ENCODE measurements at places on chromosomes 3 and 15.

GRCh38 chr3:183895296-183895695 lies 10.6 kb upstream of the PARL start:
- peak; percentile 23 for DNase-seq

- peak; percentile 61 for DNase-seq
Observed at GRCh38 chr3:16399473-16399872, 114.0 kb downstream of the RFTN1 start.

DNA sequence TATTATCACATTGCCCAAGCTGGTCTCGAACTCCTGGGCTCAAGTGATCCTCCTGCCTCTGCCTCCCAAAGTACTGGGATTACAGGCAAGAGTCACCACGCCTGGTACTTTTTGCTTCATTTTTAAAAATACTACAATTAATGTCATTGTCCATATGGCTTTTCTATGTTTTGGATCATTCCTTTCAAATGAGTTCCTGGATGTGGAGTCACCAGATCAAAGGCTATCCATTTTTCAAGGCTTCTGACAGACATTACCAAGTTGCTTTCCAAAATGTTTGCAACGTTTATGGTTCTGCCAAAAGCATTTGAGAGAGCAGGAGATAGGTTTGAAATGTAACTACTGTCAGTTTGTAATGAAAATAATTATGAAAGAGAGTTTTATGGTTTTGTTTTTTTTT lies 34.2 kb upstream of the BCL2L10 start:
- DNase-seq, result no peak

- DNase-seq, result no peak
Observed at GRCh38 chr15:92471288-92471687, 77.6 kb downstream of the ST8SIA2 start.

GRCh38 chr15:89656116-89656815 lies 999 bp upstream of the KIF7 start:
- DNase-seq, result no peak

- DNase-seq, result no peak
Observed at GRCh38 chr3:183427196-183427875, 1.1 kb downstream of the MCF2L2 start.

DNA sequence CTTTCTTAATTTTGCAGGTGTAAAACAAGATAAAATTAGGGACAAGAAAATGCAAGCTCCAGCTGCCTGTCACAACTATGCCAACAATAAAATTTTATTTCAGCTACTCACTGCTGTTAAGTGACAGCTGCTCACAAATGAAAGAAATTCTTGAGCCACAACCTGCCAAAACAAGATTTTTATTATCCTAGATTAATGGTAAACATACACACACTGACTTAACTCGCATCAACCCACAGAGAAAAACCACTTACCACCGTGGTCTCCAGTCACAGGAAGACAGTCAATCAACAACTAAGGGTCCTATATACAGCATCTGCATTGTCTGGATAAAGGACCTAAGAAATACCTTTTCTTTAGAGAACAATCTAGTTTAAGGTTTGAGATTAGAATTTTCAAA lies 31.3 kb downstream of the EFL1 start:
- DNase-seq, result no peak

GRCh38 chr3:47011371-47011770 lies 31.9 kb downstream of the NBEAL2 start:
- no peak for DNase-seq

DNA sequence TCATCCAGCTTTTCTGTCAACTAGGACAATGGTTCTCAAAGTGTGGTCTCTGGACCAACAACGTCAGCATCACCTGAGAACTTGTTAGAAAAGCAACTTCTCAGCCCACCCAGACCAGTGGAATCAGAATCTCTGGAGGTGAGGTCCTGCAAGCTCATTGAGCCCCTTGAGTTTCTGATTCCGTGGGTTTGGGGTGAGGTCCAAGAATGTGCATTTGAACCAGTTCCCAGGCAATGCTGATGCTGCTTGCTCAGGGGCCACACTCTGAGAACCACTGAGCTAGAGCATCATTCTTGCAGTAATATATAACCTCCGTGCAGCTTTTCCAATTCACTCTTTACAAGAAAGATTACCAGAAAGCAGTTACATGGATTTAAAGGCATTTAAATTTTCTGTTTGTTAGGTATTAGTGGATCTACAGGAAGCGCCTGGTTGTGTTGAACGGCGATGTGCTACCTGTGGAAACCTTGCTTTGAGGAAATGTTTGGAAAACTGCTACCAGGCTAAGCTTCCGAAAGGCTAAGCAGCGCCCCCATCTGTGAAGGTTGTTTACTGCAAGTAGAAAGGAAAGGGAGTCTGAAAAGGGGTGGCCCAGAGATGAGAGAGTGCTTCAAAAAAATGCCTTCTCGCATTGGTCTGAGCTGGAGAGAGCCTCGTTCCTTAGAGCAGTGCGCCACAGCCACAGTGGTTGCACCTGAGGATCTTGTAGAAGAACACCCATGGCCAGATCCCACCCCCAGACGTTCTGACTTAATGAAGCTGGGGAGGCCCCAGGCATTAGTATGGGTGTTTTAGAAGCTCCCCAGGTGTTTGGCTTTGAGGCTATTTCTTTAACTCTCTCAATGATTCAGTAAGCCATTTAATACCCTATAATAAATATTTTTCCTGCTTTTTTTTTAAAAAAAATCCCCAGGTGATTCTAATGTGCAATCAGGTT lies 50.0 kb downstream of the RLBP1 start:
- DNase-seq, result no peak

GRCh38 chr15:100311154-100311625 lies 30.6 kb downstream of the ADAMTS17 start:
- DNase-seq, result no peak

DNA sequence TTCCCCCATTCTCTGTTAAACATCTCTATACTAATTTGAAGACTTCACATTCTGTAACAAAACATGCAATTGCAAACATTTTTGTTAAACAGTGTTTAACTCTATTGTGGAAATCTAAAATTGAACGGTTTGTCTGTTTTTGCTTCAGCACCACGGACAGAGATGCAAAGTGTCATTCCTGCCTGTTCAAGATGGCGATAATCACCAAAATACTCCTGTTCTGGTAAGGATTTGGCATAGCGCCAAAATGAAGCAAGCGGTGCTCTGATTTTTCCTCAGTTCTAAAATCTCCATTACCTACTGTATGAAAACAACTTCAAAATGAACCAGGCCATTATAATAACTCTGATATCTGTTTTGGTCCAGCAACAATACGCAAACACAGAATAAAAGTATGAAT lies 129.7 kb upstream of the TUSC7 start:
- no peak for DNase-seq

- DNase-seq, result no peak
Observed at GRCh38 chr3:193711523-193711963, 118.5 kb downstream of the OPA1 start.

GRCh38 chr3:140859592-140860336 lies 81.9 kb upstream of the SLC25A36 start:
- DNase-seq, result no peak

- no peak for DNase-seq
Observed at GRCh38 chr3:57962448-57962834, 45.8 kb upstream of the FLNB start.

DNA sequence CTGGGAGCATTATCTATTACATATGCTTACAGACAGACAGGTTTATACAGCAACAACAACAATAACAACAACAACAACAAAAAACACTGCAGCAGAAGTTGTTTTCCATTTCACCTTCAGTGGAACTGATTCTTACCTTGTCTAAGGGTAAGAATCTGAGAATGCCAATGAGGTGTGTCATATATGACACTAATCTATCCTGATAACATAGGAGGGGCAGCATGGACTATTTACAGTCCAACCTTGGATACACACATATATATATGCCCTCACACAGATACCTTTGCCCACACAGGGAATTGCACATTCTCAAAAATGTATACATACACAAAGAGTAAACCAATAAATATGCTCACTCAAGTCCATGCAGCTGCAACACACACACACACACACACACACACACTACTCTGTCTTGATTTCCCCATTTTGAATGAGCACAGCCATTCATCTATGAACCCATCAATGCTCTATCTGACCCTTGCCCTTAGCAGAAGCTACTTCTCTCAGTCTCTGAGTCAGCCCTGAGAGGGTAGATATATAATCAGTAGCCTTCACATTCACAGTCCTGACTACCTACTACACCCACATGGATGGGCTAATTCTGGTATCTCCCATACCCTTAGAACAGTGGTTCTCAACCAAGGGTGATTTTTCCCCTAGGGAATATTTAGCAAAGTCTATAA lies 9.7 kb upstream of the TRANK1 start:
- DNase-seq, result no peak

- no peak for DNase-seq
Observed at GRCh38 chr15:63322541-63322940, 45.1 kb downstream of the APH1B start.

GRCh38 chr3:187161556-187161955 lies 22.3 kb upstream of the RPL39L start:
- DNase-seq, result no peak

- DNase-seq, result no peak
Observed at GRCh38 chr15:58631319-58631718, 118.2 kb downstream of the ADAM10 start.

DNA sequence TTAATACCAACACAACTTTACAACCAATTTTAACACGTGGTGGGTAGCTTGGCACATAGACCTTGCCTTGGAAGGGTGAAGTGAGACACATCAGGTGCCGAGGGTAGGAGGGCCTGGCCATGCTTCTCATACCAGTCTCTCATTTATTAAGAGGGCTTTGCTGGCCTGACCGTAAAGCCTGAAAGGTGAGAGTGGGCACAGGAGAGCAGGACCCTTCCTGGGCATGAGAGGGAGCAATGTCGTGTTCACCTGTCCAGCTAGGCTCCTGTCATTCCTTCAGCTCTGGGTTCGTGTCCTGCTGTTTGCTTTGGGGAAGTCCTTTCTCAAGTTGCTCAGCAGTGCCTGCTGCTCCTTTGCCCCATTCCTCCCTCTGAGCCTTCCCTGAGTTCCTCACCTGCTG lies 294.4 kb downstream of the EPHB1 start:
- no peak for DNase-seq

GRCh38 chr15:31403096-31403495 lies 76.5 kb downstream of the KLF13 start:
- DNase-seq, result no peak

DNA sequence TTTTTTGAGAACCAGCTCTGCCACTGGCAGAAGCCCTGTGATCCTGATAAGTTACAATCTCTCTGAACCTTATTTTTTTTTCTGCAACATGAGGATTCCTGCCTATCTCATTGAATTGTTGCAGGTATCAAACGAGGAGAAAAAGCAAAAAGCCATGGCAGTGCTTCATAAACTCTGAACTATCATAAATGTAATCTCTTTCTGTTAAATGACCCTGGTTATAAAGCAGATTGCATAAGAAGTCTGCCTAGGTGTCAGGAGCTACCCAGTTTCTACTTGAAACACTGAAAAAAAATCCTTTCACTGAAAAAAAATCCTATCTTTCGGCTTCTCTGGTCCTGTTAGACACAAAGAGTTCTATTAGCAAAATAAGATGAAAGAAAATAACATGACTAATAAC lies 172.7 kb downstream of the FAM43A start:
- no peak for DNase-seq

DNA sequence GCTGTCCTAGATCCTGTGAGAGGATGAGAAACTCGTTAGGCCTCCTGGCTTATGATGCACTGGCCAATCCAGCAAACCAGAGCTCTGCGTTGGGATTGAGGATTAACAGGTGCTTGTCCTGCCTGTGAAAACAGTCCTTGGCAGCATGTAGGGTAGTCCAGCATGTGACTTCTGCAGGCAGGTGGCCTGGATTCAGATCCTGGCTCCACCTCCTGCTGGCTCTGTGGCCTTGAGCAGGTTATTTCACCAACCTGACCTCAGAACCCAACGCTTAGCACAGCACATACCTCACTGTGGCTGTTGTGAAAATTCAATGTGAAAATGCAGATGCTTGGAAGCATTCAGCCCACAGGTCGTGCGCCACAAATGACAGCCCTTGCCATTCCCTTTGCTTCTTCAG lies 33.6 kb downstream of the PLA2G4D start:
- no peak for DNase-seq

GRCh38 chr3:70383360-70383831 lies 71.0 kb upstream of the MDFIC2 start:
- DNase-seq, result no peak

DNA sequence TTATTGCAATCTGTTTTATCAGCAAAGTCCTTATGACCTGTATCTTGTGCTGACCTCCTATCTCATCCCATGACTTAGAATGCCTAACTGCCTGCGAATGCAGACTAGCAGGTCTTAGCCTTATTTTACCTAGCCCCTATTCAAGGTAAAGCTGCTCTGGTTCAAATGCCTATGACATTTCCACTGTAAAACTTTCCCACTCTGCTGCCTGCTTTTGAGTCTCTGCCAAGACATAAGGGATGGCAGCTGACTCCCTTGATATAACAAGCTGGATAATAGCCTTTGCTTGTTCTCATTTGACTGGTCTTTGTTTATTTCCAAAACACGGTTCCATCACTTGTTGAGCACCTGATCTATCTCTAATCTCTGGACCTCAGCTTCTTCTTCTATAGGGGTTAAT lies 131.9 kb upstream of the STRIT1 start:
- no peak for DNase-seq

GRCh38 chr3:184155644-184156521 lies 706 bp downstream of the DVL3 start:
- no peak for DNase-seq

DNA sequence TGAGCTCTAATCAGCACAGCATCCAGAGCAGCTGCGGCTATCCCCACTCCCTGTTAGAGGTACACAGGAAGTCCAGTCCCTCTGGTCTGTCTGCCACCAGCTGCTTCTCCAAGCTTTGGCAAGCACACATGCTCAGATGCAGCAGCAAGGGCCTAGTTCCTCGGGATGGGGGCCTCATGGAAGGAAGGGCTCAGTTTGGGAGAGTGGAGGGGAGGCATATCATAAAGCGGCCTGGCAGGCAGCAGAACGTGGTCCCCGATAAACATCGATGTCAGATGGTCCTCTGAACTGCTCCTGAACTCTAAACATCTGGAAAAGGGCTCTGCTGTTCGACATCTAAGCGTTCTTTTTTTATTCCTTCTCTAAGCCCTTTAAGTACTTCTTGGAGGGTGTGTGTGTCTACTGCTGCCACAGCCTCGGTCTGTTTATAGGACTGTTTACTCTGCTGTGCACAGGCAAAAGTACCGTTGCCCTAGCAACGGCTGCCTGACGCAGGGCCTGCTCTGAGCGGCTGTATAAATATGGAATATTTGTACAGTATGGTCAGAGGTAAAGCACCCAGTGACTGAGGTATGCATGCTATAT lies 74.6 kb downstream of the PRICKLE2 start:
- DNase-seq, result peak; percentile 84

DNA sequence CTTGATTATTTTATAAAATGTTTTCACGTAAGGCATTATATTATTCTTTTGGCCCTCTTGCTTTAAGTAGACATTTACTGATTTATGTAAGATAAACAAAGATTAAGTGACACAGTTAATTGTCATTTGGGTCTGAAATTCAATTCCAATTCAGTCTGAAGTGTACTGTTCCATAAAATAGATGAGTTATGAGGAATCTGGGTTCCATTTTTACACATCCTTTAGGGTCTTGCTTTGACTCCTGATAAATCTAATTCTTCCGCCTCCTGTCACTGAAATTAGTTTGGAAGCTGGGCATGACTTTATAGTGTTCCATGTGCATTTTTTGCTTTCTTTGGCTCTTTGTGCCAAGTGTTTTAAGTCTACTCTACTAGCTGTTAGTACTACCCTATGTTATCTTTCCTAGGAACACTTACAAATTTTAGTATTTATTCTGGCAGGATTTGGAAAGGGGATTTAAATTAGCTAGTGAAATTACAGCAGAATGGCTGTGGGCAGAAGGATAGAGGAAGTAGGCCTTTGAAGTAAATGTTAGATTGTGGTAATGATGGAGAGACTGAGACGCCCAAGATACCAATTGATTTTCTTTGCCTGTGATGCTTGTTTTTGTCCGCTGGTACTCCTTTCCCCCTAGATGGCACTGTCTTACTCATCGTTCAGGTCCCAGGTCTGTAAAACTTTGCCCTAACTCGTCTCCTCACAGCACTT lies 14.3 kb downstream of the ARL8B start:
- no peak for DNase-seq

Measured in AG09319 (cell line).